ENCODE measurements at places on chromosomes 6 and 20. TPM values are rescaled to one million over a fixed set of nuclear protein-coding genes. Genes with fewer than 3 reads are reported as not detected.

The NKAIN4 gene
- not detected for polyA plus RNA-seq

The CRISP3 gene
- not detected for polyA plus RNA-seq

The ANKRD6 gene
- polyA plus RNA-seq = 0.21 TPM

The TPD52L1 gene
- polyA plus RNA-seq = 10.9 TPM

The NRSN2 gene
- polyA plus RNA-seq = 43.3 TPM

GRCh38 chr6:132392270-132392646 lies 9.0 kb downstream of the MOXD1 start:
- no peak for DNase-seq

- DNase-seq = no peak
Observed at GRCh38 chr6:85764844-85765243, 122.2 kb upstream of the SYNCRIP start.

DNA sequence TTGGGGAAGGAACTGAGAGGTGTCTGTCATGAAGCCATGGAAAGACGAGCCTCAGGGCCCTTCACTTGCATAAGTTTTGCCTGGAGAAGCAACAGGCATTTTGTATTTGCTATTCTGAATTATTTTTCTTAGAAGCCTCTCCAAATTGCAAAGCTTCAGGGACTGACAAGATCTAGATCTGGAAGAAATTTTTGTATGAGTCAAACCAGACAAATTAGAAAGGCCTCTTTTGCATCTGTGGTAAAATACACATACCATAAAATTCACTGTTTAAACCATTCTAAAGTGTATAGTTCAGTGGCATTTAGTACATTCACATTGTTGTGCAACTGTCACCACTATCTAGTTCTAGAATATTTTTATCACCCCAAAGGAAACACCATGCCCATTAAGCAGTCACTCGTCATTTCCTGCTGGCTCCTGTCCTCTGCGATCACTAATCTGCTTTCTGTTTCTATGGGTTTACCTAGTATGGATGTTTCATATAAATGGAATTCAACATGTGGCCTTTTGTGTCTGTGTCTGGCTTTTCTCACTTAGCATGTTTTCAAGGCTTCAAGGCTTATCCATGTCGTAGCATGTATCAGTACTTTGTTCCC lies 269.1 kb downstream of the PHF3 start:
- DNase-seq = no peak

- DNase-seq = no peak
Observed at GRCh38 chr6:1614448-1615150, 4.9 kb downstream of the FOXC1 start.

DNA sequence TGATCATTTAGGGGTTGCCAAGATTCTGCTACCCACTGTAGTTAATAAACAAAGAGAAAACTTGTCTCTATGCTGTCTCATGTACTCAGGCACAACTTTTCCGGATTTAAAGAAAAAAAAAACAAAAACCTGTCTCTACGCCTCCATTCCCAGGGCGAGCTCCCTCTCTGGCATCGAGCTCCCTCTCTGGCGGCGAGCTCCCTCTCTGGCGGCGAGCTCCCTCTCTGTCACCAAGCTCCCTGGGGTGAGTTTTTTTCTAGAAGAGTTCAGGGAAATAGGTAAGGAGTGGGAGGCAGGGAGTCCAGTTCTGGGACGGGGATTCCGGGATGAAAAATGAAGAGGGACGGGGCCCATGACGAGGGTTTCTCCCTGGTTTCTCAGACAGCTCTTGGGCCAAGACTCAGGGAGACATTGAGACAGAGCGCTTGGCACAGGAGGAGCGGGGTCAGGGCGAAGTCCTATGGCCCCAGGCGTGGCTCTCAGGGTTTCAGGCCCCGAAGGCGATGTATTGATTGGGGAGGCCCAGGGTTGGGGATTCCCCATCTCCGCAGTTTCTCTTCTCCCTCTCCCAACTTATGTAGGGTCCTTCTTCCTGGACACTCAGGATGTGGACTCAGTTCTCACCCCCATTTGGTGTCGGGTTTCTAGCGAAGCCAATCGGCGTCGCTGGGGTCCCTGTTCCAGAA lies 16.5 kb upstream of the HLA-A start:
- DNase-seq = no peak

GRCh38 chr20:39775110-39775509 lies 813.0 kb downstream of the DHX35 start:
- DNase-seq = no peak

DNA sequence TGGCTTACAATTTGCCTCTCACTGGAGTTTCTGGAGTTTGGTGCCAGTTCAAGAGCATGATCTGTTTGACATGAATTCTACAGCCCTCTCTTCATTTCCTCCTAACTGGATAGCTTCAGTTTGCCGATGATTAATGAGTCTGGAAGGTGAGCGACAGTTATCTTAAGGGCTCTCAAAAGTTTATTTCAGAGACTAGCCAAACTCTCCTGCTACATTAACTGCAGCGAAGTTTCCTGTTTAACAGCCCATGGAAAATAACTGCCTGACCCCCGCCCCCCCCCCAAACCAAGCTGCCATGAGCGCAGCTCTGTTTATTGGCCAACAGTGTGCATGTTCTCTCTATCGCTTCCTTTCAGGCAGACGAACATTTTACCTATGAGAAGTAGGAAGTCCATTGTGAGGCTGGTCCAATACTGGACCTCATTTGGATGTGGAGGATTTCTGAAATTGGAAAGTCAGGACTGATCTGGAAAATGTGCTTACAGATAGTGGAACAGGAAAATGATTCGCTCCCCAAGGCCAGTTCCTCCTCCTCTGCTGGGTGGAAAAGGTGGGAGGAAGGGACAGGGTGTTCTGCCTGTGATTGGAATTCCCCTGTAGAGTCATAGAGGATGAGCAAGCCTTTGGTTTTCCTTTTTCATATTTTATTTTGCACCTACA lies 522.2 kb upstream of the JAG1 start:
- no peak for DNase-seq

All from AG04450 (cell line).